Activated naive CD8-positive, alpha-beta T cell treated with anti-CD3 and anti-CD28 coated beads for 36 hours (primary cell): ENCODE measurements at places on chromosomes 16 and 17.

DNA sequence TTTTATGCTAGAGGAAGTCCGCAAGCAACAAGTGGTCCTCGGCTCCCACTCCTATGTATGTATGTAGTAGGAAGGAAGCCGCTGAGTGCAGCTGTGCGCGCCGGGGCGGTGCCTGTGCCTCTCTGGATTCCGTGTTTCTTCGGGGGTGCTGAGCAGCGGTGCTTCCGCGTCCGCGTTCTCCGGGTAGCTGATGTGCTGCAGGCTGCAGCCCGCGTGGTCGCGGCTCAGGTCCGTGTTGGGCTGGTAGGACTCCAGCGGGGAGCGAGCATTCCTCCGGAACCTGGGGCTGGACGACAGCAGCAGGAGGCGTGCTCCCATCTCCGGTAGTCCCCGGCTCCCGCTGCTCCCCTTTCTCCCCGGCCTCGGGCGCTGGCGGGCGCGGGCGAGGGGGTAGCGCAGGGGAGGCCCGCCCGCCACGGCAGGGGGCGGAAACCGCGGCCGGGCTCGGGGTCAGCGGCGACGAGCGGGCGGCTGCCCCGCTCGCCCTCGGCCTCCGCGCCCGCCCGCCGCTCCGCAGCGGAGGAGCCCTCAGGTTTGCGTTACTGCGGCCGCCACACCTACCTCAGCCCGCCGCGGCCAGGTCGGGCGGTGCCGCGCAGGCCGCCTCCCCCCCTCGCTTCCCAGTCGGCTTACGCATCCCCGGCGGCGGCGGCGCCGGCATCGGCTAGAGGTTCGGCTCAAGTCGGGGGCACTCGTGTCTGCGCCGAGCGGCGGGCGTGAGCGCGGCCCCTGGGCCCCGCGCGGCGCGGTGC is 487 bp downstream of the C17orf67 start:
- H3K4me1 ChIP-seq, result peaks cover 48% of the 10 kb centered on the region
- peaks cover 32% of the 10 kb centered on the region for H3K36me3 ChIP-seq
- peak; percentile 84 for DNase-seq
- no peaks in the 10 kb centered on the region for H3K27me3 ChIP-seq
- H3K4me3 ChIP-seq, result peak overlapping the region; percentile 89

GRCh38 chr17:63626551-63627180 is 4.4 kb downstream of the MAP3K3 start:
- no peaks in the 10 kb centered on the region for H3K36me3 ChIP-seq
- H3K4me1 ChIP-seq, result peaks cover 48% of the 10 kb centered on the region
- no peaks in the 10 kb centered on the region for H3K27me3 ChIP-seq
- no peak overlapping the region for H3K27ac ChIP-seq
- no peak overlapping the region for H3K4me3 ChIP-seq

DNA sequence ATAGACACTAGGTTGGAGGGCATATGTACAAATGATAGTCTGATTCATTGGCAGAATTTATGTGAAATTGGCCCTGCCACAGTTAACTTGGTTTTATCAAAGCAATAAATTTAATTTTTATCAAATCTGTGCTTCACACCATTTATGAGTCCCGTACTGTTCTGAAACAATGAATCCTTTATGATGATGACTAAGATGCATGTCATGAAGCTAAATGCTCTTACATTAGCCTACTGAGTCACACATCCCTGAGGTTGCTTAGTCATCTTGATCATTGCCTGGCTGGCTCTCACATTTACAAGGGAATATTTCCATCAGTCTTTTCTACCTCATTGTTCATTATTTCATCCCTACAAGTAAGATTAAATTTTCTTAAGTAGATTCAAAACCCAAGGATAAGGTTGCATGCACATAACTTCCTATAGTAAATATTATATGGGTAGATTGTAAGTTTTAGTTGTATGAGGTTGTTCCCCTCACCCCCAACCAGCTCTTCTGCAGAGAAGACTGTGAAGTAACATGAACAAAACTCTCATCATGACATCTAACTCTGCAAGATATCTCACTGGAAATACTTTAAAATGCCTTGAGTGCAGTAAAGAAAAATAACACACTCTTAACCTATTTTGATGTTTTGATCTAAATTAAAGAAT is 170.7 kb downstream of the CYB561 start:
- DNase-seq, result peak; percentile 8
- H3K27me3 ChIP-seq, result no peaks in the 10 kb centered on the region

DNA sequence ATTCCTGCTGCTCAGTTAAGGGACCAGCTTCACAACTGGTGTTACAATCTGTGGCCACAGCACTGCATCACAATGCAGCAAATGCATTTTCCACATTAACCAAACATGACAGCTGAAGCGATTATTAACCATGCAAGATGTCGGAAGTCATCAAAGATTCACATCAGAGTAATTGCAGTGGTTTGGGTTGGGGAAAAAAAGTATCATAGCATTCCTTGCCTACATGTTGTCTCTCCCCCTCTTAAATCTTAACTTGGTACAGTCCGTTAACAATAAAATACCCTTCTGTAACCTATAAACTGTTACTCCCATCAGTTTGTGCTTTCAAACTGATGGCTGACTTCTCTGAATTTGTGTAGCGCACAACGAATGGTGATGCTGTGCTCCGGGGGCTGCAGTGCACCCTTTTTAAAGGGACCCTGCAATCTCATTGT is 51.6 kb downstream of the NUP93 start:
- H3K27me3 ChIP-seq, result no peaks in the 10 kb centered on the region
- H3K36me3 ChIP-seq, result no peaks in the 10 kb centered on the region

DNA sequence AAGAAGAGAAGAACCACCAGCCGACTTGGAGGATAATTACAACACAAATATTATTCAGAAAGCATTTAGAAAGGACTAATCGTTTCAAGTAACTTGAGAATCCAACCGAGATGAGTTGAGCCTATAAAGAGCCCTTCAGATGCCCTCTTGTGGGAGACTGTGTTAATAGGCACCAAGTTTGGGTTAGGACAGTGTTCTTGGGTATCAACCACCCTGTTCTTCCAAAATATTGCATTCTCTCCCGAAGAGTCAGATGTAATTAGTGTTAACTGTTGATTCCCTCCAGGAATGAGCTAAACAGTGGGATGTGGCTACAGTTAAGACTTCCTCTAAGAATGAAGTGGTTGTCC is 87.8 kb upstream of the NOL11 start:
- no peaks in the 10 kb centered on the region for H3K27me3 ChIP-seq
- no peak for DNase-seq
- peaks cover 4% of the 10 kb centered on the region for H3K4me1 ChIP-seq
- H3K4me3 ChIP-seq, result no peak overlapping the region

- no peak overlapping the region for H3K4me3 ChIP-seq
- H3K4me1 ChIP-seq, result peaks cover 11% of the 10 kb centered on the region
- peak overlapping the region; percentile 57 for H3K27ac ChIP-seq
Measured at GRCh38 chr16:67760206-67760955, 41.3 kb upstream of the GFOD2 start.

DNA sequence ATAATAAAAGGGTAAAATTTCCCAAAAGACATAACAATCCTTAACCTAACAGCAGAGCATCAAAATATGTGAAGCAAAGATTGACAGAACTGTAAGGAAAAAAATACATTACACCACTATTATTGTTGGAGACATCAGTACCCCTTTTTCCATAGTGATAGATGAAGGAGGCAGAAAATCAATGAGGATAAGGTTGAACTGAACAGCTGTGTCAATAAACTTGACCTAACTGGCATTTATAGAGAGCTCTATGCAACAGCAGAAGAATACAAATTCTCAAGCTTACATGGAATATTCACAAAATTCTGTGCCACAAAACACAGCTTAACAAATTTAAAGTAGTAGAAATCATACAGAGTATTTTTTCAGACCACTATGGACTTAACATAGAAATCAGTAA is 195.0 kb upstream of the ELAC2 start:
- no peak overlapping the region for H3K4me3 ChIP-seq
- H3K4me1 ChIP-seq, result no peaks in the 10 kb centered on the region
- no peak overlapping the region for H3K27ac ChIP-seq

GRCh38 chr17:36857698-36858097 is 79.6 kb upstream of the LHX1 start:
- H3K27ac ChIP-seq, result no peak overlapping the region
- H3K36me3 ChIP-seq, result no peaks in the 10 kb centered on the region
- no peak overlapping the region for H3K4me3 ChIP-seq
- no peak for DNase-seq
- H3K27me3 ChIP-seq, result peaks cover 4% of the 10 kb centered on the region
- peaks cover 9% of the 10 kb centered on the region for H3K4me1 ChIP-seq

DNA sequence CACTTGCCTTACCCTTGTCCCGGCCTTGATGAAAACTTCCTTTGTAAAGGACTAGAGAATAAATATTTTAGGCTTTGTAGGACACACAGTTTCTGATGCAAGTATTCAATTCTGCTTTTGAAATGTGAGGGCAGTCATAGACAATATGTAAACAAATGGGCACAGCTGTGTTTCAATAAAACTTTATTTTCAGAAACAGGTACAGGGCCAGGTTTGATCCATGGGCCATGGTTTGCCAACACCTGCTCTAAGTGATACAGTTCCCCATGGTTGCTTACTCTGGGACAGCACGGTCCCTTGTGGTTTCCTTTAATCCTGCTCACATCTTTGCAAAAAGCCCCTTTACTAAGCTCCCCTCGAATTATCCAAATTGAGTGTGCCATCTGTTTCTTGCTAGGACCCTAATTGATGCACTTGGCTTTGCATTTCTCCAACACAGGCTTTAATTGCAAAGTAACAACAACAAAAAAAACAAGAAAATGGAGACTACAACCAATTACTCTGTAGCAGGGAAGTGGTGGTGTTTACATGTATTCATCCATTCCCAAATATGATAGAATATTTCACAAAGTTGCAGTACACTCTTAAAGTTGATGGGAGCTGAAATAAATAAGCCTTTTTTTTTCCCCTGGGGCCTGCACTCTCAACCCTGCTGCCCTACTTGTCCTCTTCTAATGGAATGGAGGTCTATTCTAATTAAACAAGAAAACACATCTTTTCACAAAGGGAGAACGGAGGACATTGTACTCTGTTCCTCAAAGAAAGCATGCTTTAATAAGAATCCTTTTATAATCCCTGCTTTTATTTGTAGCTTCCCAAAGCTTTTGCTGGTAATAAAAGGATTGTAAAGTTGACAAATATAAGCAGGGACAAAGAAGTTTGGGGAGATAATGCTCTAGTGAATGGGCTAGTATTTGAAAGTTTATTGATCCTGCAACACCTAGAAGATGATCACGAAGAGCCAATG is 37.7 kb upstream of the TOX3 start:
- H3K27ac ChIP-seq, result no peak overlapping the region
- no peaks in the 10 kb centered on the region for H3K27me3 ChIP-seq
- DNase-seq, result no peak
- H3K4me3 ChIP-seq, result no peak overlapping the region
- no peaks in the 10 kb centered on the region for H3K36me3 ChIP-seq

- H3K27ac ChIP-seq, result no peak overlapping the region
- H3K4me1 ChIP-seq, result peaks cover 9% of the 10 kb centered on the region
- no peak for DNase-seq
- no peak overlapping the region for H3K4me3 ChIP-seq
- H3K36me3 ChIP-seq, result no peaks in the 10 kb centered on the region
Measured at GRCh38 chr17:17498606-17499301, 2.6 kb upstream of the RASD1 start.

DNA sequence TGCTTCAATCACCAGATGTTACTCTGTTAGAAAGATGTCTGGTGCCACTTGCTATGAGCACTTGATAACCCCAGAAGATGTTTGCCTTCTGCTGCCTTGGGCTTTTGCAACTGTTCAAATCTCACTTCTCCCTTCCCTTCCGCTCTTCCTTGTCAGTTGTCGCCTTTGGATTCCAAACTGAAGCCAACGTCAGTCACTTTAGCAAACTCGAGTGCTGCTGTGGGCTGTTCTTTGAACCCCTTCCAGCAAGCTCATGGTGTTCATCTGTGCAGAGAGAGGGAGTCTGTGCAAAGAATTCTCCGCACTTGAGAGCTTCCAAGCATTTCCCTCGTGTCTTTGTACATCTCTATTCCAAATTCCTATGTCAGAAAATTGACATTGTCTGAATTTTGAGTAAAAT is 879.4 kb downstream of the CDH11 start:
- H3K4me1 ChIP-seq, result no peaks in the 10 kb centered on the region
- H3K27ac ChIP-seq, result no peak overlapping the region
- H3K36me3 ChIP-seq, result no peaks in the 10 kb centered on the region
- H3K27me3 ChIP-seq, result no peaks in the 10 kb centered on the region
- no peak for DNase-seq

DNA sequence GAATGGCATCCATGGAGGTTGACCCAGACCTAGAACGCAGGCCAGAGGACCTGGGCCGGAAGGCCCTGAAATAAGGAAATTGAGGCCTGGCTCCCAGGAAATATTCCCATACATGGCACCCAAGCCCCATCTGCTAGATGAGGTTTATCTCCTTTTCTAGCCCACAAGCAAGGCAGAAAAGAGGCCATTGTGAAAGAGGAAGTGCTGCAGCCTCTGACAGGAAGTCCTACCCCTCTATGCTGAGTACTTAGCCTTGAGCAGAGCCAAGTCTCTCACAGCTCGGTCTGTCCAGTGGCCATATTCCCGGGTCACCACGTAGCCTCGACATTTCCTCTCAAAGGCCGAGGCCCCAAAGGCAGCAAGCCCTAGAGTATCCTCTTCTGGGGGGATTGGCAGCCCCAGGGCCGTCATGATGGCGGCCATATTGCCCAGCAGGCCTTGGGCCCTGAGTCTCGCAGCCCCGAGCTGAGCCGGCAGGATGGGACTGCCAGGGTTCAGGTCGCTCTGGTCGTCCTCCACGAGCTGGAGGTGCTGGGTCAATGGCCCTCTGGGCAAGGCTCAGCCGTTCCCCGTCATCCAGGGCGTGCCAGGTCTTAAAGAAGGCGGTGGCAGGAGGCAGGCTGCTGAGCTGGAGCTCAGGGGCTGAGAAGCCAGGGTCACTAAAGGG is 7.8 kb downstream of the CTF1 start:
- H3K36me3 ChIP-seq, result peaks cover 3% of the 10 kb centered on the region
- no peaks in the 10 kb centered on the region for H3K27me3 ChIP-seq
- peaks cover 27% of the 10 kb centered on the region for H3K4me1 ChIP-seq
- H3K4me3 ChIP-seq, result no peak overlapping the region

DNA sequence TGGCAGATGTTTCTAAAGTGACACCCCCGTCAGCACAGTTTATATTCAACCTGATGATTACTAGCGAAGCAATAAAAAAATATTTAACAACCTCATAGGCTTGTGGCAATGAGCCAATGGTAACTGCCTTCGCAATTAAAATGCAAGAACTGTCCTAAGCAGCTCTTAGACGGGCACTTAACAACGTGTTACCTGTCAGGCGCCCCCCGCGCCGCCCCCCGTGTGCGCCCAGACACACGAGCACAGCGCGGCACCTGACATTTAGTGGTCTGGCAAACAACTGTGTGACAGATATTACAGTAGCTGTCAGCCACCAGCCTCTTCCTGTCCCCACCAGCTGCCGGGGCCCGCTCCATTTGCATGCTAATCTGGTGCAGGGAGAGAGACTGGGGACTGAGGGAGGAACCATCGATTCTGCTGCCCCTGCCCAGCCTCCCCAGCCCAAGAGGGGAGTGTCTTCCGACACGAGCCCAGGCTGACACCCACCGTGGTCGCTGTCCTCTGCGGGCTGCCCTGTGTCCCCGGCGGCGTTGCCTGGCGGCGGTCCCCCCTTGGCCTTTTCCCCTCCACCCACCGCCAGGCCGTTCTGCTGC is 12.7 kb downstream of the NDUFAF8 start:
- H3K27me3 ChIP-seq, result no peaks in the 10 kb centered on the region
- peak; percentile 41 for DNase-seq
- H3K4me1 ChIP-seq, result peaks cover 12% of the 10 kb centered on the region
- H3K4me3 ChIP-seq, result no peak overlapping the region
